Endothelial cell (in vitro differentiated cells): ENCODE measurements at places on chromosomes 5 and 9. TPM values are rescaled to one million over a fixed set of nuclear protein-coding genes. Genes with fewer than 3 reads are reported as not detected.
A peak's percentile ranks its signal among the peaks of the same experiment; 100 is the strongest.

GRCh38 chr9:7433508-7434292, 365.9 kb downstream of the DMAC1 start:
- DNase-seq, result no peak

GRCh38 chr9:33346564-33346963, 55.8 kb downstream of the AQP7 start:
- DNase-seq, result no peak

GRCh38 chr5:149439899-149440542, 60.9 kb upstream of the IL17B start:
- DNase-seq, result peak; percentile 29

- DNase-seq, result no peak
These were observed 287.8 kb upstream of the RASA1 start for GRCh38 chr5:86979811-86980411.

DNA sequence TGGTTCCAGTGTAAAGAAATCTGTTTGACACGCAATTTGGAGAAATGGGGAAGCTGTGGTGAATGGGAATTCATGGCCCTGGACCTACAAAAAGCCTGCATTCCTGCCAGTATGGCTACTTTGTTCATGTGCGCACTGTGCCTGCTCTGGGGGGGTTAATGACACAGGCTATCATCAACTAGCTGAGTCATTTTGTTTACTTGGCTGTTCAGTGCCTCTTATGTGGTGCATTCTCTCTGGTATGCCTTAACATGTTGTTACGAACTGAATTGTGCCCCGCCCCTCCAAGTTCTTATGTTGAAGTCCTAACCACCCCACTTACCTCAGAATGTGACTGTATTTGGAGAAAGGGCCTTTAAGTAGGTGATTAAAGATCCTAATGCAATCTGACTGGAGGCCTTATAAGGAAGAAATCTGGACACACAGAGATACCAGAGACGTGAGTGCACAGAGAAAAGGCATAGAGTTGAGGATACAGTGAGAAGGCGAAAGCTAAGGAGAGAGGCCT, 20.4 kb upstream of the UBAP1 start:
- no peak for DNase-seq

DNA sequence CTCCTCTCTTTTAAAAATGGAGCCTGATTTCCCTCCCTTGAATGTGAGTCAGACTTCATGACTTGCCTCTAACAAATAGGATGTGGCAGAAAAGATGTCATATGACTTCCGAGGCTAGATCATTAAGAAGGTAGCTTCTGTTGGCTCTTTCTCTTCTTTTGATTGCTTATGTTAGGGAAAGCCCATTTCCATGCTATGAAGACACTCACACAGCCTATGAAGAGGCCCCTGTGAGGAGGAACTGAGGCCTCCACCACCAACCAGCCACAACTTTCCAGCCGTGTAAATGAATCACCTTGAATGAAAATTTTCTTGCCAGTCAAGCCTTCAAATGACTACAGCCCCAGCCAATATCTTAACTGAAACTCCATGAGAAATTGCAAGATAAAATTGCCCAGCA, 413.4 kb downstream of the TMEM38B start:
- DNase-seq, result no peak

DNA sequence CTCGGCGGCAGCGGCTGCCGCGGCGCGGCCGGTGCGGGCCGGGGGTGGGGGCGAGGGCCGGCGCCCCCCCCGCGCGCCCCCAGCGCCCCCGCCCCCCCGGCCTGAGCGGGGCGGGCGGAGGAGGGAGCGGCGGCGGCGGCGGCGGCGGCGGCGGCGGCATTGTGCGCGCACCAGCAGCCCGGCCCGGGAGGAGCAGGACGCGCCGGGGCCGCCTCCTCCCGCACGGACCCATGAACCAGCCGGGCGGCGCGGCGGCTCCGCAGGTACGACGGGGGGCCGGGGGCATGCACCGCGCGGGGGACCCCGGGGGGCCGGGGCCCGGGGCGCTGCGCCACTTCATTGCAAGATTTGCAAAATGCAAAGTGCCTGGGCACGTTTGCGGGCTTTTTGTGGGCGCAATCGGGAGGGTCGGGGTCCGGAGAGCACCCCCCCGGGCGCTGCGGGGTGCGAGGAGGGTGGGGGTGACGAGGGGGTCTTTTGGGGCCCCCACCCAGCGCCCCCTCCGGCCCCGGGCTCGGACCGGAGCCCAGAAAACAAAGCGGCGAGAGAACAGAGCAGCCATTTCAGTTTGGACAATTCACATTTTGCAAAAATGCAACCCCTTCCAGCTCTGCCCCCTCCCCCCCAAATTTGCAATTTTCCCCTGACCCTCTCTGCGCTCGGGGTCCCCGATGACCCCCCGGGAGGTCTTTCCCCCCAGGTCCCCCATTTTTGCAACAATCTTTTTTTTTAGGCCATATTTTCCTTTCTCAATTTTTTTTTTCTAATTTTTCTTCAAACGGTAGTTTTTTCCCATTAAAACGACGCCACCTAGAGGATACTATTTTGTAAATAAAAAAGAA, at the start of gene ZNF618:
Gene ZNF618 (plus strand): TSS at position 159 of the 842 bp plus-strand sequence. CDS start 72 bp downstream, at position 231.
- DNase-seq, result peak; percentile 55

DNA sequence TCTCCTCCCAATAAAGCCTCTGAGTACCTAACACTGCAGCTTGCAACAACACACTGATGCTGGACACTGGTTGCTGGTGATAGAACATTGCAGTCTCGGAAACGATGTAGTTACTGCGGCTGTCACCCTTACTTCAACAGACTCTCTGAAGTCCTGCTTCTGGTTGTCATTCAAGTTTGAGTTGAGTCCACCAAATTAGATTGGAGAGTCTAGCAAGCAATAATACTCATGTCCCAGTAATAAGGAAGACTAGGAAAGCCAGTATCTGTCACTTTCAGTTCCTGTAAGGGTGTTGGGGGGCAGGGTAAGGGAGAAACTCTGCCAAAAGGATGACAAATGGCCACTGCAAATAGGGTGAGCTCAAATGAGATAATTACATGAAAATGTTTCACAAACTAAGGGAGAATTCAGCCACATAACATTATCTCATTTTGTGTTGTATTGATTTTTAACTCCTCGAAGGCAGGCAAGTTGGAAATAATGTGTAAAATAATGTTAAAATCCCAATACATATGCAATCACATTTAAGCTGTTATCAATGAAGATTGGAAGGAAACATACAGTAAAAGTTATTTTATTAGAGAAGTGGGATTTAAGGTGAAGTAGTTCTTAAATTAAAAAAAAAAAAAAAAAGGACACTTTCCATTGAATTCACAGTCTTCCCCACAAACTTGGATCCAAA, 849 bp upstream of the IFT74 start:
- DNase-seq, result no peak

DNA sequence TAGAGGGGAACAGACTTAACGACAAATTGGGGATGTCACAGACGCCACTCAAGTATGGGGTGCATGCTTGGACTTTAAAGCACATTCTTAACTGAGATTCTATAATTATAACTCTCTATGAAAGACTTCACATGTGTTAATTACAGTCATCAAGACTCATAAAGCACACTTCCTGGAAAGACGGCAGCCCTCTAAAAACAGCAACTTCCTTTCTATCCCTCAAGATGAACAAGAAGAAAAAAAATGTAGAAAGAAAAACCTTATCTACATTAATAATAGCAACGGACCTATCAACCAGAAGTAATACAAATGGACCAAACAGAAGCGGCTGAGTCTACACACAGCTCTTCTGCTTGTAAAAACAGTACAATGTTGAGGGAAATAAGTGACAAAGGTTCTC, 21.2 kb downstream of the GNAQ start:
- no peak for DNase-seq

- no peak for DNase-seq
These were observed 53.4 kb upstream of the STXBP1 start for GRCh38 chr9:127558581-127559246.

DNA sequence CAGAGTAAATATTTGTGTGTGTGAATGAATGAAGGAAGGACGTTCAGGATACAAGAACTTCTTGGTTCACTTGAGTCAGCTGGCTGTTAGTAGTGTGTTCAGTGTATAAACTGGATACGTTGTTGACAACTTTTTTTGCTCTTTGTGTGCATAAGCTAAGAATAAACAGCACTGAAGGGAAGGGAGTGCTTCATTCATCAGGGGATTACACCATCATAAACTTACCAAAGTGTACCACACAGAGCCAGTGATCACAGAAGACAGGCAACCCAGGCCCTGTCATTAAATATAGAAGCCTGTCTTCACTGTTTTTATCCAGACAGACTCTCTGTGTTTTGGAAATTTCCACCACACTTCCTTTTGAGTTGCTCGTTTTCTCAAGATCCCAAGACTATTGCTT, 55.5 kb upstream of the MEF2C start:
- DNase-seq, result no peak

- DNase-seq, result no peak
These were observed 344.2 kb downstream of the TMEM161B start for GRCh38 chr5:87924436-87924835.

GRCh38 chr5:150763023-150763769, 4.4 kb upstream of the DCTN4 start:
- no peak for DNase-seq

DNA sequence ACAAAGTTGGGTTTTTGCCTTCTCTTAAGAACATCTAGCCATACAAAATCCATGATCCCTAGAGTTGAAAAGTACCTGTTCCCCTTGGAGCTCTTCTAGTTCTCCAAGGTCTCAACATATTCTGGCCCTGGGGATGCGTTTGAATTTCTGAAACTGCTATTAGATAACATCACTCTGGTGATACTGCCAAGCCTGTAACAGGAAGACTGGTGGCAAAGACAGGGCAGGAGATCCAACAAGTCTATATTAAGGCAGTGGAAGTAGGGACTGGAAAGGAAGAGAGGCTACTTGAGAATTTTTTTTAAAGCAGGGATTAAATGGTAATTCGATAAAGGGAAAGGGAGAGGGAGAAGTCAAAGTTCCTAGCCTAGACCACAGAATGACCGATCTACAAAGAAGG, 211.5 kb downstream of the TSSK1B start:
- no peak for DNase-seq

GRCh38 chr5:134590992-134591659, 41.5 kb downstream of the SAR1B start:
- no peak for DNase-seq

GRCh38 chr5:130616161-130616560, 548.9 kb downstream of the HINT1 start:
- no peak for DNase-seq

- no peak for DNase-seq
These were observed 21.1 kb downstream of the UIMC1 start for GRCh38 chr5:176985516-176985915.

DNA sequence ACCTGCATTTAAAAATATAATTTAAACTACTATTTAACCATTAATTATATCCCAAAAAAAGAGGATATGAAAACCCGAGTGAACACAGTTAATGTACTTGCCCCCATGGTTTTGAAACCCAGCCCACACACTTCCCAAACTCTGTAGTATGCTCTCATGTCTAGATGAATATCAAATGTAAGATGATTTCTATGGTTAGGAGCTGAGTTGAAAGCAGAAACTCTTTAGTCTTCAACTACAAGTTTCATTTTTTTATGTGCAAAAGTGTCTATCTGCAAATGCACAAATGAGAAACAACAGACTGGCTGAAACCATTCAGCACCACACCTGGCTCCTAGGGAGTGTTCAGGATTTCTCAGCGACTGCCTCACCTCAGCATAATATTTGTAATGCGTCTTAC, 183.3 kb downstream of the SEMA5A start:
- no peak for DNase-seq

DNA sequence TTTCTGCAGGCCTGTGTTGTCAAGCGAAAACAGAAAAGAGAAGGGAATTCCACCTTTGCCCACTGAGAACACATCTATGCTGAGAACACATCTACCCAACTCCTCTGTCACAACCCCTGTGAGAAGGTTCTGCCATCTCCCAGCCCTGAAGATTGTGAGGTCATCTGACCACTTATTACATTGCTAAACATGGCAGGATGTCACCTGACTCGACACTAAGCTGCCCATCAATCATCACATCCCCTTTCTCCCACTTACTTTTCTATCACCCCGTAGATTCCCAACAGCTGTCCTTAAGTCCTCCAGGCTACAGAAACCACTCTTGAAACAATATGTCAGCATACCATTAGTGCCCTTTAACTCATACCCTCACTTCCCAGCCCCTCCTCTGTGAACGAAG, 64.2 kb upstream of the PRSS3 start:
- DNase-seq, result no peak

DNA sequence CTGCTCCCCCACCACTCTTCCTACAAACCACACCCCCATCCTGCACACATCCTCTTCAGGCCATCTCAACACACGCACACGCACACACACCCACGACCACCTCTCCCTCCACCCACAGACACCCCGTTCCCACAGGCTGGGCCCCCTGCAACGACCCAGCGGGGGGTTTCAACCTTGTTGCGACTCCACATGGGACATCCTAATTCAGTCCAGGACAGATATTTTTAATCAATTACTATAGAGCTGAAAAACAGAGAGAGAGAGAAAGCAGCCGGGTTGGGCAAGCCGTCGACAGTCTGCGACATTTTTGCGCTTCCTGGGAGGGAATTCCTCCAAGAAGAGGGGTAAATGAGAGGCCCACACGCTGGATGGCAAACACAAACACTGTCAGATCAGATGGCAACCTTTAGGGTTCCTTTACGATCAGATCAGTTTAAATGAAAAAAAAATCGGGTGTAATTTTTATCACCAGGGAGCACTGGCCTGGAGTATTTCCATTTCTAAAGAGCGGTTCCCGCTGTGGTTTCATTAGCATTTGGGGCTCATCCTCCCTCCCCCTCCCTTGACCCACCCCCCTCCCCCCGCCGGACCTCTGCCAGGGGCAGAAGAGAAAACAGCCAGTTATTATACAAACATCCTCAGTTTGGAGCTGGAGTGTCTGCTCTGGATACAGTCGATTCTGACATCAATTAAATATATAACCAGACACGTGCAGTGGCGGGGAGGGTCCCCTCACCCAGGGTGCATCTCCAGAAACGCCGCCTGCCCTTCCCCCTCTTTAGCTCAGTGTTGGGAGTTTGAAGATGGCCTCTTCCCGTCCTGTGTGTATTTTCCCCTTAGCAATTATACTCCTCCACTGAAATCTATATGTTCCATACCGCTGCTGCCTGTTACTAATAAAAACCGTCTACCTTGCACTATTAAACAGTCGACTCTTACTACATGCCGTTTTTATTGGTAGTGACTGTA, 2.3 kb upstream of the IRX2 start:
- no peak for DNase-seq

DNA sequence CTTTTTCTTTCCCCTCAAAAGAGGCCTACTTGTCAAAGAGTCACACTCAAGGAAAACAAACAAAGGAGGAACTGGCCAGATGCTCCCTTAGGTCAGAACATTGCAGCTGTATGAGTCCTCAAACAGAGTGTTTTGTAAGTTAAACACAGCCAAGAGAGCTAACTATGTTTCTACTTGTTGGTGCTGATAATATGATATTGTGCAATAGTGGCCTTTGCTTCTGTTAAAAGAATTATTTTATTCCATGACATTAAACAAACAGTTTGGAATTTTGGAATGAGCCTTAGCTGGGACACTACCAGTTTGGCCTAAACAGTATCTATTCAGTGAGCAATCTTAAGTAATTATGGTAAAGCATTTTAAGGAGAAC, 56.0 kb upstream of the TPD52L3 start:
- DNase-seq, result no peak

Gene STC2
- 3.6 TPM for total RNA-seq

Gene ECM2
- not detected for total RNA-seq

Gene SKIC3
- 80.4 TPM for total RNA-seq

Gene TLR4
- total RNA-seq, result 7.9 TPM

Gene CCDC171
- total RNA-seq, result 6.5 TPM
